ENCODE measurements at places on chromosomes 11 and 22.

GRCh38 chr11:60918939-60919265 lies 4.9 kb downstream of the TMEM109 start:
- DNase-seq, result no peak

- no peak for DNase-seq
These were observed 129.6 kb upstream of the POU2AF2 start for GRCh38 chr11:111115890-111116289.

DNA sequence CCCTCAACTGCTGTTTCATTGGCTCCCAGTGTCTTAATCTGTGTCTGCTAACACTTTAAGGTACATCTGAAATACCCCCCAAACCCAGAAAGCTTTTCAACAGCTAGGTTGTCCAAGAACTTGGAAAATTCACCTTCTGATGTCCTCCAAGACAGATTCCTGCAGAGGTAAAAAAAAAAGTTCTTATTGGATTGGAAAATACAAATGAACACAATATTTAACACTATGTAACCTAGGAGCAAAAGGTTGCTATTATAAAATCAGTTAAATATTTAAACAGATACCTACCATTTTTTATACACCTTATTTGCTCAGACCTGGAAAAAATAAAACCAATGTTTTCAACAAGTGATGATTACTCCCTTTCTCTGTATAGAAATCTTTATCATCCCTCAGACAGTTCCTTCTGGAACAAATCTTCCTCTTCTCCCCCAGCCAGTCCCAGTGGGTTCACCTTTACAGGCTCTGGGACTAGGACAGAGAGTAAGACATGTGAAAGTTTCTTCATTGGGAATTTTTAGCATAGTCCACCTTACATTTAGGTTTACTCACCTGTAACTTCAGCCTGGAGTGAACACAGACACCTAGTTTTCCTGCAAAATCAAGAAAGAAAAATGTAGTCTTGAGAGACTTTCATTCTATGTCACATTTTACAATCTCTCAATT lies 13.3 kb upstream of the WDR74 start:
- DNase-seq, result no peak

DNA sequence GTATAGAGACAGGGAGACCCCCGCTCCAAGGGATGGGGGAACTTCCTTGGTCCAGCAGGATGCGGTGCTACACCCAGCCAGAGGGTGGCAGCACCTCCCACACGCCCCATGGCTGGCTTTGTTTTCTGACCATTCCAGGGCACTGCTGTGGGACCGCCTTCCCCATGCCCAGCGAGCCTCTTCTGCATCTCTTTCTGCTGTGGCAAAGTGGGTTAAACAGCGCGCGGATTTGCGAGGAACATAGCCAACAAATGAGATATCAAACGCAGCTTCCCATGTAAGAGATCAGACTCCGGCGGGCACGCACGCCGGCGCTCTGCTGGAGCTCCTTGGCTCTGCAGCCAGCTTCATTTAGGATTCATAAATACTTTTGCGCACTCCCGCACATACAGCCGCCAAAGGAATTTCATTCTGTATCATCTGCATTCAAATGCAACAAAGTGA lies 485.8 kb upstream of the CADM1 start:
- DNase-seq, result no peak

DNA sequence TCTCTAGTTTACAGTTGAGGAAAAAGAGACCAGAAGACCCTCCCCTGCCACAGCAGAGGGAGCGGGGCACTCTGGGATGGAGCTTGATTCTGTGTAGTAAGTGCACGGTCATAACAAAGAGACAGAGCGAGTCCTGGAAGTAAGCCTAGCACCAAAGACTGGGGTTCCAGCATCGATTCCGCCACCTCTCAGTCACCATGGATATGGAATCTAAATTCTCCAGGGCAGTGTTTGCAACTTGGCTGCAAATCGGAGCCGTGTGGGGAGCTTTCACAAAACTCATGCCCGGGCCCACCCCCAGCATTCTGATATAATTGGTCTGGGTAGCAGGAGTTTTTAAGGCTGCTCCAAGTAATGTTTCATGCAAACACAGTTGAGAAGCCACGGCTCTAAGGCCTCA lies 129.5 kb upstream of the OPCML start:
- DNase-seq, result no peak

DNA sequence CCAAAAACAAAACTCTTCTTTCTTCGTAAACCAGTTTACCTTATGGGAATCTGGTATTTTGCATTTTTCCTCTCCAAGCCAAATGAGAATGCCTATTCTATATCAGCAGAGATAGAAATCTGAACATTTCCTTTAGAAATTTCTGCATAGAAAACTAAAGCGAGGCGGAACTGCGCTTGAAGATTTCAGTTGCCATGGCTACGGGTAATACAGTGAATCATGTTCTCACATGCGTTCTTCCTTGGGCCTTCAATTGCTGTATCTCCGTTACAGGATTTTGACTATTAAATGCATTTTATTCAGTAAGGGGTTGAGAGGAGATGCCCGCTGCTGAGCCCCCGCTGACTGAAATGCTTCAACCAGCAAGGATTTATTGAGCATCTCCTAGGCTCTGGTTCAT lies 108.2 kb upstream of the CRYBB3 start:
- DNase-seq, result no peak

DNA sequence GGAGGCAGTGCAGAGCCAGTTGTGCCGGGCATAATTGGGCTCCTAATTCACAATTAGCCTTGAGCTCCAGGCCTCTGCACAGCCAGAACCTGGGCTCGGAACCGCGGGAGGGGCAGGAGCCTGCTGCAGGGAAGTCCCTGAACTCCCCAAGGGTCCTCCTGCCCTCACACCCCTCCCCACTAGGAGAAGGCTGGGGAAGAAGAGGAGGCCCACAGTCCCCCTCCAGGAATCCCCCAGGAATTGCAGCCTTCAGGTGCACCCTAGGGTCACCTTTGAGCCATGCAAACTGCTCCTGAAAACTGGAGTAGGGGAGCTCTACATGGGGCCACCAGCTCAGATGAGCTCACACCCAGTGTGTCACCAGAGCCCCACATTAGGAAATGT lies 93.8 kb upstream of the LMO1 start:
- DNase-seq, result no peak

DNA sequence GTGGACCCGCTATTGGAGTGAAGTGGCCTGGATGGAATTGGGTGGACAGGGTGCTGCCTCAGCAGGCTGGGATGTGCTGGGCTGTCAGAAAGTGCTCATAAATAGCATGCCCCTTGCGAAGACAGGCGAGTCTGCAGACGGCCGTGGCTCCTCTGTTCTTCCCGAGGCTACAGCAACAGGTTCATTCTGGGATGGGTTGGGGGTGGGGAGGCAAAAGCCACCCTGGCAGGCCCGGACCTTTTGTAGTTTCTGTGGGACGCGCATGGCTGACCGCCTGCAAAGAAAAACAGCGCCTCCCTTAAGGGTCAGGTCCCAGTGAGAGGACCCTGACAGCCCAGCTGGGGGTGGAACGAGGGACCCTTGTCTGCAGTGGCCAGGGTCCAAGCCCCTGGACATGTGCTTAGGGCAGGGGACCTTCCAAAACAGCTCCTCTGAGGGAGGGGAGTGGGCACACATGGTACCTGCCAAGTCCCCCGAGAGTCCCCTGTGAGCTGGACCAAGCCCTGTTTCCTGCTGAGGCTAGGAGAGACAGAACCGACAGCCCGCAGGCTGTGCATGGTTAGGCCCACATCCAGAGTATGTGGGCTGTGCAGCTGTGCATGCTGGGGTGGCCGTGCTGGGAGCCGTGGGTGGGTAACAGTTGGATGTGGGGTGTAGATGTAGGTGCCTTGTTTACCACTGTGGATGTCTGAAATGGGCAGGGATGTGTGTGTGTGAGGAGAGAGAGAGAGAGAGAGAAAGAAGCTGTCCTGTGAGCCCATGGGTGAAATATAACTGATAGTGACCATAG lies at the start of gene CRYBB3:
Gene CRYBB3, plus strand, starts transcription at position 128 of the 790 bp plus-strand sequence. CDS start 1,539 bp downstream, outside the sequence.
- no peak for DNase-seq

GRCh38 chr11:16610213-16610737 lies 128.2 kb upstream of the C11orf58 start:
- no peak for DNase-seq

DNA sequence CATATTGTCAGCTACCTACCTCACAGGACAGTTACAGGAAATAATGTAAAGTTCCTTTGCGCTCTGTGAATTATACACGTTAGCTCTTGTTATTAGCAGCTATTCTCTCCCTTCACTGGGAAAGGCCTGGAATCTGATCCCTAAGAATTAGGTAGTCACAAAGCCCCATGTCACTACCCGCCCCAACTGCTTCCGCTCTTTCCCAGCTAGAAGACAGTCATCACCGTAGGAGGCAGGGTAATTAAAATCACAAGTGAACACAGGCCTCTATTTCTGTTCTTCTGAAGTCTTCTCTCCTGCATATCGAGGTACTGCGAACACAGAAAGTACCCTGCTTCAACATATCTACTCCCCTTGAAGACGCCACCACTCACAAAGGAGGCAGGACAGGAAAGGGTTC lies 12.6 kb upstream of the AHNAK start:
- no peak for DNase-seq

DNA sequence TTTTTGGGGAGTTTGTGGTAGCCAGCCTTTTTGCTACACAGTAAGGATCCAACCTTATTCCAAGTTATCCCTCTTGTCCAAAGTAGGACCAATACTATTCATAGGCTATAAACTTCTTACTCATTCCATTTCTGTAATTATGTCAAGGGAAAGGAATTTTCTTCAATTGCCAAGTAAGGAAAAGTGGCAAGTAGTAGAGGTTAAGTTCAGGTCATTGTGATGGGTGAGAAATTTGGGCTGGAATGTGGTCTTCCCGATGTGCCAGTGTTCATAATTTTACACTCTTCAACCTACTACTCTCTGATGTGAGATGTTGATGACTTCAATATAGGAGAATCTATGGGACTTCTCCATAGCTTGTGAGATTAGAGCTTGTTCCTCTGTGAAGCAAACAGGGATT lies 648.8 kb downstream of the METTL15 start:
- no peak for DNase-seq

DNA sequence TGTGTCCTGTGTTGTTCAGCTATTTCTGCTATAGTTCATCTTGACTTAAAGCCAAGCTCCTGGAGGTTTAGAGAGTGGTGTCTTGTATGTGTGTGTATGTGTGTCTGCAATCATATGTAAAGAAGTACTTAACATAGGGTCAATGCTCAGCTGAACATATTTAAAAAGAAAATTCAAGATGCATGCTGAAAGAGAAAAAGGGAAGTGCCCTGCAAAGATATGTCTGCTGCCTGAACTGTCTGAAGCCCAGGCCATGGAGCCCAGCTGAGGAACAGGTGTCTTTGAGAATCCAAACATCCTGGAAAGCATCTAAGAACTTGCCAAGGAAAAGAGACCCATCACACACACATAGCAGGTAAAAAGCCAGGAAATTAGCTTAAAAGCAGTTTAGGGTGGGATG lies 6.6 kb downstream of the TCN1 start:
- DNase-seq, result no peak

DNA sequence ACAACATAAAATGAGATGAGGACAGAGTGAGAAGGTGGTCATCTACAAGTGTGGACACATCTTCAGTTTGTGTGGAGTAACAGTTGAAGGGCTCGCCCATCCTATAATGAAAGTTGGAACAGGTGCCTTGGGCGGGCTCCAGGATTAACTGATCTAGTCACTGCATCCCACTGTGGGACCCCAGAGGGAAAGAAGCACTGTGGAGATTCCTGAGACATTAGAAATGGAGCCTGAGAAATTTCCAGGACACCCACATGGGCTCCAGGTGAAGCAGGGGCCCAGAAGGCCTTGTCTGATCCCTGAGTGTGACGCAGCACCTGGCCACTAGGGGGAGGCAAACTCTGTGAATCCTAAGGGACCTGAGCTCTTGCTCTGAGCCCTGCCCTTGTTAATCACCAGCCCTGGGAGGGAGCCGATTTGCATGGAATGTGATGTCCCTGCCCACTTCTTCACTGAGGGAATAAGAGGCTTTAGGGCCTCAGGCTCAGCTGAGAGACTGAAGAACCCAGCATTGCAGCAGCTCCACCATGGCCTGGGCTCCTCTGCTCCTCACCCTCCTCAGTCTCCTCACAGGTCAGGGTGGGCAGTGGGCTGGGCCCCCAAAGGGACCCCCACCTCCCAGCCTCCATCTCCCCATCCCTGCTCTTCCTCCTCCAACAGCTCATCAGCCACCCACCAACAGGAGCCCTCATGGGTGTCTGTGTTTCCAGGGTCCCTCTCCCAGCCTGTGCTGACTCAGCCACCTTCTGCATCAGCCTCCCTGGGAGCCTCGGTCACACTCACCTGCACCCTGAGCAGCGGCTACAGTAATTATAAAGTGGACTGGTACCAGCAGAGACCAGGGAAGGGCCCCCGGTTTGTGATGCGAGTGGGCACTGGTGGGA lies 98.4 kb downstream of the VPREB1 start:
- DNase-seq, result no peak

- DNase-seq, result no peak
These were observed 78.6 kb downstream of the SYN3 start for GRCh38 chr22:32979606-32980005.

GRCh38 chr22:35860837-35861236 lies 143.2 kb downstream of the APOL5 start:
- DNase-seq, result no peak

- DNase-seq, result peak; percentile 71
These were observed 21.1 kb upstream of the UPK3A start for GRCh38 chr22:45263463-45264269.

DNA sequence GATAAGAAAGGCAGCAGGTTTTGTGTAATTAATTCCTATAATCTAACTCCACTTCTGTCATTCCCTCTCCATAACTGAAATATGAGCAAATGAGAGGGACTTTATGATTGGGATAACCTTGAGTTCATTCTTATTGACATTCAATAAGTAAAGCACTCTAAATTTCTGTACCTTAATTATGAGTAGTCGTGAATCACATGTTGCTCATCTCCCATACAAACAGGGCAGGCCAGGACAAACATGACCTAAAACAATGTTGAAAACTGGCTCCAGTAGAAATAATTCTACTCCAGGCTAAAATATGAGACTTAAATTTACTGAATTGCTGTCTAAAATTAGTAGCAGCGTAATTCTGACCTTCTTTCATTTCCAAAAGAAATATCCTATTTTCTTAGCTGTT lies 505.4 kb downstream of the NELL1 start:
- DNase-seq, result no peak

DNA sequence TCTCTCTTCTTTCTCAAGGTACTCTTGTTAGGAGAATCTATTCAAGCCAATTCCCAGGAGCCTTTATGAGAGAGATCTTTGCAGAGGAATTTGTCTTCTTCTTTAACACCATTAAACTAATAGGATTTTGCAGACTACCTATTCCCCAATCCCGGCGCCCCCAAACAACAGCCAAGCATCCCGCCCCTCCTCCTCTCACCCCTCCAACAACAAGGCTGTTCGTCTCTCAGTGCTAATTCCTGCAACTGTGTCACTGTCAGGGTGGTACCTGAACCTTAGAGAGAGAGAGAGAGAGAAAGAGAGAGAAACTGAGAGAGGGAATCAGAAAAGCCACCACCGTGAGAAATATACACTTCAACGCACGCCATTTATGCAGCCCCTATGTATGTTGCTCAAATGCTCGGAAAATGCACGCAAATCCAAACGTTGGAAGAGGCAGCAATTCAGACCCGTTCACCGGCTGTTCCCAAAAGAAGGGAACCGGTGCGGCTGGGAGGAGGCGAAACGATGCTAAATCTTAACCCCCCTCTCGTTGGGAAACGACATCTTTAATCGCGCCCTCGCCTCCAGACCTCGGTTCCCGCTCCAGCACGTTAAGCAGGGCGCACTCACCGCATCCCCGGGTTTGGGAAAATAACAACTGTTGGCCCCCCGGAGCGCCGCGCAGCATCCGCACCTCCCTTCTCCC lies 961 bp downstream of the KCNA4 start:
- no peak for DNase-seq

- DNase-seq, result no peak
These were observed 166.8 kb upstream of the NCAM1 start for GRCh38 chr11:112794331-112794846.

Measured in GM12878 (cell line).